Thoracic aorta (tissue), 2 donors: ENCODE measurements at places on chromosomes 13 and 19. TPM values are rescaled to one million over a fixed set of nuclear protein-coding genes. Genes with fewer than 3 reads are reported as not detected.

Gene RXFP2
- total RNA-seq, result 3.0 TPM

Gene ZNF497
- total RNA-seq, result 2.3 TPM

Gene PDE4A
- total RNA-seq, result 25.5 TPM

Gene CLIP3
- 29.0 TPM for total RNA-seq

Gene CEACAM3
- not detected for total RNA-seq

Gene MIR17HG
- total RNA-seq, result 2.7 TPM

Gene LRG1
- 13.5 TPM for total RNA-seq

Gene CEACAM6
- not detected for total RNA-seq

DNA sequence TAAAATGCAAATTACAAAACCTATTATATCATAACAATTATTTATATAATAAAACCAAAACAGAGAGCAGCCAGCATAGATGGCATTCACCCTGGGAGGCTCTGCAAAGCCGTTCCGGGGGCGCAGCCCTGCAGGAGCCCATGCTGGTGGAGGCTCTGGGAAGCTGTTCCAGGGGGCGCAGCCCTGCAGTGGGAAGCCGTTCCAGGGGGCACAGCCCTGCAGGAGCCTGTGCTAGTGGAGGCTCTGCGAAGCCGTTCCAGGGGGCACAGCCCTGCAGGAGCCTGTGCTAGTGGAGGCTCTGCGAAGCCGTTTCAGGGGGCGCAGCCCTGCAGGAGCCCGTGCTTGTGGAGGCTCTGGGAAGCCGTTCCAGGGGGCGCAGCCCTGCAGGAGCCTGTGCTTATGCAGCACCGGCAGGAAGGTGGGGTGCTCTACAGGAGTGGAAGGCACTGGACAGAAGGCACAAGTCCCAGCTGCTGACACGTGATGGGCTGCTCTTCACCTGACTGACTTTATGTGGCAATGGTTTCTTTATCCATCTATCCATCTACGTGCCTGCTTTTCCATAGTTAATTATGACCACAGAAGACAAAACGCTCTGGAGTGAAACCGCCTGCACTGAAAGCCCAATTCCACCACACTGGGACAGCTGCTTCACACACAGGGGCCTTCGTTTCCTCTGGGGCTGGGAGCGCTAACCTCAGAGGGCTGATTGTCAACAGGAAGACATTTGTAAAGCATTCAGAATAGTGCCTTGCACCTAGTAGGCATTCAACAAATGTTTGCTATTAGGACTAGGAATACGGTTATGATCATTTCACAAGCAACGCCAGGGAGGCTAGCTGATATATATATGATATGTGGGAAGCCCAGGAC, 23.7 kb downstream of the PCID2 start:
- no peak for DNase-seq

DNA sequence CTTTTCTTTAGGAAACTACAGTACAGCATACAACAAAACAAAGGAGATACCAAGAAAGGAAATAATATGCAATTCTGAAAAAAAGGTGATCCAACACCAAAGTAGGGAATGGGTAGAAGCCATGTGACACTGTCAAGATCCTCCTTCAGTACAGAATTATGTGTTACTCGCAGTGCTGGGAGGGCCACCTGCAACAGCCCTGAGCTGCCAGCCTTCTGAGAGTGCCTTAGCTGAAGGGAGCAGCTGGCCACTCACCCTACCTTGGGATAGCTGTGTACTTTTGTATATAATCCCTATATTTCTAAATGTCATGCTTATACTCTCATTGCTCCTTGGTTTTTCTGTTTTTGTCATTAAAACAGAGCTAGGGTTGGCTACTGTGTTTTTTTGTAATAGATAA, 1518.2 kb upstream of the PCDH20 start:
- no peak for DNase-seq

- DNase-seq, result no peak
Observed at GRCh38 chr13:49610176-49610575, 18.1 kb upstream of the ARL11 start.

DNA sequence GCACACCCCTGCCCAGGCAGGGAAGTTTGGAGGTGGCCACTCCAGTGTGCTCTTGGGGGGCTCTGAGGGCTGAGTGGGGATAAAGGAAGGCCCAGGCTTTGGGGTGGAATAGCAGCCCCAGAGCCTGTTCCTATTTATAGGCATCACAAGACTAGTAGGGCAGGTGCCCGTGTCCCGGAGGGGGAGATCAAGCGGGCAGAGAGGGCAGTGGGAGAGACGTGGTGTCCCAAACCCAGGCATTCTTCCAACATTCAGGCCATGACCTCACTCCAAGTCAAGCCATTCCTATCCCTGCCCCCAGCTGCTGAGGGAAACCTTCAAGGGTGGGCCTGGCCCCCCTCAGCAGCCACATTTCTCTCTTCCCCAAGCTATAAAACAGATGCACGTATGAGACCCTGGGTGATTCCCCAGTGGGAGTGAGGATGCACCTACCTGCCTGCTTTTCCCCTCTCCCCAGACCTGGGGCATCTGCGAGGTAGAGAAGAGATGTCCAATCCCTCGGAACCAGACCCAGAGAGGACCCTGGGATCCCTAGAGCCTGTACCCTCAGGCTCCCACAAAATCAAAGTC, 3.9 kb downstream of the WIZ start:
- DNase-seq, result no peak

DNA sequence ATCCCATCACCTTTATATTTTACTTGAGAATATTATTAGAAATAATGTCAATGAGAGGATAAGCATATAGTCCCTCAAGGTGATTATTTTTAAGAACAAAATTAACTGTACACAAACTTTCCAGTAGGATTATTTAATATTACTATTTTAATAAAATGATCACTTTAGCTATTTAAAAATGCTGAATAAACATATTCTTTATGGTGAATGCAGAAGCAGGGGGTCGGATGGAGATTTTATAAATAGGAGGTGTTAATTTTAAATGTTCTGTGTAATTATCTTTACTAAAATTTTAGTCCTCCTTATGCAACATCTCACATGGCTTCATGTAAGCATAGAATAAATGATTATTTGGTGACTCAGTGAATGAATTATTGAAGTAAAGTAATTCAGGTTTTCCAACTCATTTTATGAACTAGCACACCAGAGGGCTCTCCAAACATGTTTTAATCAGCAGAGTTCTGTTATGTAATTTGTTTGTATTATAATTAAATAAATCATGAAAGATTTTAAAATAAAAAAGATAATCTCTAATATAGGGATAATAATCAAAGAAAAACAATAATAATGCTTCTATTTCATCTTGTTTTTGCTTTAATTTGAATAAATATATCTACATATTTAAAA, 1635.2 kb downstream of the EFNB2 start:
- DNase-seq, result no peak

- DNase-seq, result no peak
Observed at GRCh38 chr19:19071897-19072296, 8.1 kb downstream of the SLC25A42 start.

DNA sequence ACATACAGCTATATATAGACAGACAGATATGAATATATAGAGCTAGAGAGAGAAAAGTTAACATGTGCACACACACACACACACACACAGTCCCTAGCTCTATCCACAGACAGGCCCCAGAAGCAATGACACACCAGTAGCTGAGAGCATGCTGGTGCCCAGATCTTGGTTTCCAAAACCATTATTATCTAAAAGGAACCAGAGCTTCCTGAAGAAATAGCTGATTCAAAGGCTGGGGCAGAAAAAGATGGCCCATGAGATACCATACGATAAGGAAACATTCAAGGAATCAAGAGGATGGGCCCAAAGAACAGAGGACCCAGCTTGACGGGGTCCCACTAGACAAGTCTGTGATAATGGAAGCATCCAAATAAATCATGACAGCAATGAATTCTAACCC, 53.4 kb downstream of the ABCC4 start:
- no peak for DNase-seq

GRCh38 chr13:53068585-53069520, 40.2 kb downstream of the OLFM4 start:
- DNase-seq, result no peak

DNA sequence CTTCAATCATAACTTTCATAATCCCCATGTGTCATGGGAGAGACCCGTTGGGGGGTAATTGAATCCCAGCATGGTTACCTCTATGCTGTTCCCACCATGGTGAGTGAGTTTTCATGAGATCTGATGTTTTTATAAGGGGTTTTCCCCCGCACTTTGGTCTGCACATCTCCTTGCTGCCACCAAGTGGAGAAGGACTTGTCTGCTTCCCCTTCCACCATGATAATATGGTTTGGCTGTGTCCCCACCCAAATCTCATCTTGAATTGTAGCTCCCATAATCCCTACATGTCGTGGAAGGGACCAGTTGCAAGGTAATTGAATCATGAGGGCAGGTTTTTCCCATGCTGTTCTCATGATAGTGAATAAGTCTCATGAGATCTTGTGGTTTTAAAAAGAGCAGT, 524.9 kb downstream of the SLITRK5 start:
- no peak for DNase-seq

GRCh38 chr13:29471551-29471950, 123.9 kb downstream of the SLC7A1 start:
- no peak for DNase-seq

DNA sequence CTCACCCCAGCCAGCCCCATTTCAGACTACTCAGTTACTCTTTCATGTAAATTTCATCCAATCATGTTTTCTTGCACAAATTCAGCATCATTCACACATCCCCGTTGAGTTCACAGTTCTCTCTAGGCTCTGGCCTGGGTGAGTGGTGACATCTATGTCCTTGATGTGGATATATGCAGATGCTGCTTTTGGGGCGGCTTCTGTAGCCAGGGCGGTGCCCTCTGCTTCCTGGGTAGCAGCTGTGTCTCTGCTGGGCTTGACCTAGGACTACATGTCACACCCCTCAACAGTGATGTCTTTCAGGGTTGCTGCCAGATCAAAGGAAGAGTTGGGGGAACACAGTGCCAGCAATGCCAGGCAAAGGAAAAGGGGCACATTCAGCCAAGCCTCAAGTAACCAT, 68.5 kb upstream of the KCTD15 start:
- DNase-seq, result no peak

- DNase-seq, result no peak
Observed at GRCh38 chr13:26112843-26113242, 61.0 kb upstream of the SHISA2 start.

- DNase-seq, result no peak
Observed at GRCh38 chr19:56218961-56219360, 16.9 kb downstream of the ZSCAN5C start.

GRCh38 chr19:4980067-4980466, 11.2 kb downstream of the KDM4B start:
- DNase-seq, result no peak

GRCh38 chr13:27617881-27618321, 2.4 kb downstream of the LNX2 start:
- DNase-seq, result no peak

GRCh38 chr13:55660851-55661250, 1479.9 kb upstream of the PRR20A start:
- no peak for DNase-seq

DNA sequence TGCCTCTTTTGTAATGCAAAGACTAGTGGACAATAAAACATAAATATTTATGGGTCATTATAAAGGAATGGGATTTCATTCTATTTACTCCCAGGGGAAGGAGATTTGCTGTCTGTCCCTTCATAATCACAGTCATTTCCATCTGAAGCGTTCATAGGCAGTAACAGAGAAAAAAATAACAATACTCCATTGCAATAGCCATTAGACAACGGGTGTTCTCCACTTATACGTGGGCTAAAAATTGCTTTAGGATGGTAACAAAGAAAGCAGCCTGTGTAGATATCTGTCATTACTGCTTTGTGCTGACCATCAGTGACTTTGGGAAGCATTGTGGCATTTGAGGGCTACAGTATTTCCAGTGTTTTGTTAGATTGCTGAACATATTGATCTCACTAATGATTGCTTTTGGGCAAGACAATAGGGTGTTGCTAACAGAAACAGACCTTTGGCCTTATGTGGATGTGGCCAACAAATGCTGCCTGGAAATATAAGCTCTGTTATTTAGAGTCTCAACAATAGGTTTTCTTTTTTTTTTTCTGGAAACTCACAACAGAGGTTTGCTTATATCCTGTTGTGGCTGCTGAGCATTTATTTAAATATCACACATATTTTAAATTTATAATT, 355.2 kb downstream of the MTUS2 start:
- DNase-seq, result no peak

DNA sequence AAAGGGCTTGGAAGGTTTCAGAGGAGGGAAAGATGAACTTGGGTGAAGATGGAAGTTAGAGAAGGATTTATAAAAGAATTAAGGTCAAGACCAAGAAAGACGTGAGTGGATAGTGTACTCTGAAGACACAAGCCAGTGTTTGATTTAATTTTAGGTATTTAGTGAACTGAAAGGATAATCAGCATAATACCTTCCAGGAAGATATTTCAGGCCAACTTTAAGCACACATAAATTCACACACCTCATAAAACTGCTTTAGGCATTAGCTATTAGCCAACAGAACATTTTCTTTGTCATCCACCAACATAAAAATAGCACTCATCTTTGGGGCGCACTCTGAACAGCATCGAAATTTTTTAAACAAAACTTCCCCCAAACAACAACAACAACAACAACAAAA, 71.7 kb upstream of the CSNK1A1L start:
- DNase-seq, result no peak

DNA sequence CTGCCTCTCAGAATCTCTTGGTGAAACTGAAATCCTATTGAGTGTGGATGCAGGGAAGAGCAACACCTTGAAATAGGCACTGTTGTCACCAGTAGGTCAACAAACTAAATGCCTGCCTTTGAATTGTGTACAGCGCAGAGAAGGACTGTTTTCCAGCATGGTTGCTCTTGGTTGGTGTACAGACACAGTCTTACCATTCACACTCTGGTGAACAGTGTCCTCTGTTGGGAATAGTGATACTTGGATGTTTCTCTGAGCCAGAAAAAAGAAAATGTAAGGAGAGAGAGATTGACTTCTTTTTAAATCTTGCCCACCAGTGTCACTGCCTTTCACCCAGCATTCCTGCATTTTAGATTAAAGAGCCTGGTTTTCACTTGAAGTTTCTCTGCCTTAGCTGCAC, 179.7 kb downstream of the STK24 start:
- DNase-seq, result no peak

DNA sequence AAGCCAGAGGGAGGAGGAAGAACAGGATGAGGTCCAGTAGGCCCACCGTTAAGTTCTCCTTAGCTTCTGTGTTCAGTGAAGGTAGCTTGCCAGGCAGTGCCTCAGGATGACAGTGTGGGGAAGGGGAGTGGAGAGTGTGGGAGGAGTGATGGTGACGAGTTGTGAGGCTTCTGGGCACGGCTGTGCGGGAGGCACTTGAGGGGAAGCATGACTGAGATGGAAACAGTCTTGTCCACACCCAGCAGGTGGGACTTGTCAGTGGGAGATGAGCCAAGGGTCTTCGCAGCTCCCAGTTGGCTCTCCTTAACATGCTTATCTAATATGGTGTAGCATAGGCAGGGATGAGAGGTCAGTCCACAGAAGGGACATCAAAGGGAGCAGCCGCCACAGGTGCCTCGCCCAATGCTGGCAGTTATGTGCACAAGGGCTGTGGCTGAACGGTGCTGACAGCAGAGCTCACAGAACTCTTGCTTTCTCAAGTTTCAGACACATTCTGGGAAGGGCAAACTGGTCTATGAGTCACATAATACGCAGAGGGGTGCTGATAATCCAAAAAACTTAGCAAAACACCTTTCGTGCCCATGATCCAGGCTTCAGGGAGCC, 47.5 kb downstream of the OXGR1 start:
- no peak for DNase-seq

GRCh38 chr13:68748038-68748437, 1359.6 kb upstream of the ATXN8OS start:
- DNase-seq, result no peak

GRCh38 chr13:83007226-83007625, 875.0 kb downstream of the SLITRK1 start:
- no peak for DNase-seq

GRCh38 chr13:109255141-109255856, 531.1 kb downstream of the IRS2 start:
- DNase-seq, result no peak

GRCh38 chr19:54104998-54105715, 2.5 kb downstream of the NDUFA3 start:
- no peak for DNase-seq
